ENCODE measurements at places on chromosomes 7 and 10. TPM values are rescaled to one million over a fixed set of nuclear protein-coding genes. Genes with fewer than 3 reads are reported as not detected.

DNA sequence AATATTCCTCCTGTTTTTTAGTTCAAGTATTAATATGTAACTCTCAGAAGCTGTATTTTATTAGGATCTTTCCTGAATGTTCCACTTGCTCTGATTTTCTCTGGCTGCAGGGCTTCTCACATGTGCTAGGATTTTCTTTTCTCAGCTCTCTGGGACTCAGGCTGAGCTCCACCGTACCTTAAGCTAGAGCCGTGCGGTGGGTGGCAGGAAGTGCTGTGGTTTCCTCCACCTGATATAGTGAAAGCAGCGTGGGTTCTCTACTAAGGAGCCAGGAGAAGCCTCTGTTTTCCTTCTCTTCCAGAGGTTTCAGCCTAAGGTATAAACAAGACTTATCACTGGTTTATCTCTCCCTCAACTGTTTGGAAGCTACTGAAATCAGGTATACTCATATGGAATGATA lies 433.6 kb downstream of the NRG3 start:
- DNase-seq = no peak

DNA sequence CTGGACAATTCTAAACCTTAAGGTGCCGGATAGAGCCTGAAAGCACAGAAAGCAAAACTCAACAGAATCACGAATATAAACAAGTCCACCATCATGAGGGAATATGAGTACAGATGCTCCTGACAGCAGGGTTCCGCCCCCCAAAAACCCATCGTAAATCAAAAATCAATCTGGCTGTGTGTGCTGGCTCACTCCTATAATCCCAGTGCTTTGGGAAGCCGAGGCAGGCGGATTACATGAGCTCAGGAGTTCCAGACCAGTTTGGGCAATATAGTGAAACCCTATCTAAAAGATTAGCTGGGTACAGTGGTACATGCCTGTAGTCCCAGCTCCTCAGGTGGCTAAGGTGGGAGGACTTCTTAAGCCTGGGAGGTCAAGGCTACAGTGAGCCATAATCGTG lies 12.2 kb downstream of the BUD31 start:
- DNase-seq = no peak

GRCh38 chr10:86804805-86805204 lies 48.4 kb downstream of the BMPR1A start:
- DNase-seq = no peak

DNA sequence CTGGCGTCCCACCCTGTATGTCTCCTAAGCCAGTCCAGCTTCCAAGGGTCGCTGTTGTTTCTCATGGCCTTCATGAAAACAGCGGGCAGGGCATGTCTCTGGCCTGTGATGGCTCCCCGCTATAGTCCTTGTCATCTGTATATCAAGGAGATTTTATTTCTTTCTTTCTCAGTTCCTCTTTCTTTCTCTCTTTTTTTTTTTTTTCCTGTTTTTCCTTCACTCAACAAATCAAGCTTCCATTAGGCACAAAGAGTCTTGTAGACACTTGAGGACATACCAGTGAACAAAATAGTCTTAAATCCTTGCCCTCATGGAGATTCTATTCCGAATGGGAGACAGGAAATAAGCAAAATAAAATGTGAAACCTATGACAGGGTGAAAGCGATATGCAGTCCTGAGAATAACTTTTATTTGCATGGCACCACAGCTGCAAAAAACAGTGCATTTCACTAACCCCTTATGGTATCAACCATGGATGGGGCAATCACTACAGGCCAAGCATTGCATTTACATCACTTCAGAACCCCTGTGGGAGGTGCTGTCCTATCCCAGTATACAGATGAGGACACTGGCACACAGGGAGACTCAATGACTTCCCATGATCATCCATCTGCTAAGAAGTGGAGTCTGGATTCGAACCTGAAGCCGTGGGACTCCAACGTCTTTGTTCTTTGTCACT lies 50.7 kb downstream of the SYPL1 start:
- no peak for DNase-seq

DNA sequence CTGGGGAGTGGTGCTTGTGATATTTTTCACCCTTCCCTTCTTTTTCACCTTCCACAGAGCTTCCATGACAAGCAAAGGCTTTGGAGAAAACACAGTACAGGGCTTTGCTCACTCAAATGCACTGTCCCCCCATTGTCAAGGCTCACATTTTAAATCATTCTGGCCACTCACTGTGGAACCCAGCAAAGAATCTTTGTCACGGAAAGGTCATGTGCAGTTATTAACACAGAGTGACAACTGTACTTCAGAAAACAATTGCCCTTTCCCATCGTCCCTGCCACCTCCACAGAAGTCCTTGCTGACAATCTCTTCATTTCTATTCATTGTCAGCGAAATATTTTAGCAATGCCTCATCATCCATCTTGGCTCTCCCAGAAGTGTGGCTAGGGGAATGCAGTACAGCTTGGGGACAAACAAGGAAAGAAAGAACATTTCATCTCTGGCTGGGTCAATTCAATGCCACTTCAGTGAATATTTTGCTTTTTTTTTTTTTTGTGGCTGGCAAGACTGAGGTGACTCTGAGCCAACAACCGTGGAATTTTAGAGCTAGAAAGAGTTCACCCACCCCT lies 851.0 kb downstream of the KCNMA1 start:
- DNase-seq = no peak

GRCh38 chr7:151769188-151769821 lies 107.6 kb downstream of the PRKAG2 start:
- DNase-seq = no peak

GRCh38 chr10:103660364-103661197 lies 167.1 kb downstream of the NEURL1 start:
- DNase-seq = no peak

DNA sequence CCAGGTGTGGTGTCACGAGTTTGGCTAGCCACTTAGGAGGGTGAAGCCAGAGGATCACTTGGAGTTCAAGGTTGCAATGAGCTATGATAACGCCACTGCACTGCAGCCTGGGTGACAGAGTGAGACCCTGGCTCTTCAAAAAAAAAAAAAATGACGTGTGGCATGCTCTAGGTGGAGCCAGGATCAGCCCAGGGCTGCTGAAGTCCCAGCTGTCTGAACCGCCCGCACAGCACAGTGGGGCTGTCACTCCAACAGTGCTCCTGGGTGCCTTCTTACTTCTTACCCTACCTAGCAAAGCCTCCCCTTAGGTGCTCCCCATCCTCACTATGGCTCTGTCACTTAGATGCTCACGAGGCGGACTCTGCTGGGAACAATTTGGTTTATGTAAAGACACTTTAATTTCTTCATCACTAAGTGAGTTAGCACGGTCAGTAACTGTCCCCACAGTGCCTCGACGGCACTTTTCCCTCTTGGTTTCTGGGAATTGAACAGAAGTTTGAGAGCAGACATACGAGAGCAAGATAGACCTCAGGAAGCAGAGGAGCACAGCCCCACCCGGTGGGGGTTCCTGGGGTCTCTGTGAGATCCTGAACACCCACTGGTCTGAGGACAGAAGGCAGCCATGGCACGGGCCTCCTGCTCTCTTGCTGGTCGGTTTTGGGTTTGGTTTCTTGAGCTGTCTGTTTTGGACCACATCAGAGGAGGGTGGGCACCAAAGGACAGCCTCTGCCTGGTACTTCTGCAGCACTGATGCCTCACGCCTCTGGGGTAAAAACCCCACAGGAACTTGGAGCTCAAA lies 66.2 kb upstream of the BTBD16 start:
- no peak for DNase-seq

GRCh38 chr7:108328174-108328651 lies 128.0 kb downstream of the NRCAM start:
- no peak for DNase-seq

DNA sequence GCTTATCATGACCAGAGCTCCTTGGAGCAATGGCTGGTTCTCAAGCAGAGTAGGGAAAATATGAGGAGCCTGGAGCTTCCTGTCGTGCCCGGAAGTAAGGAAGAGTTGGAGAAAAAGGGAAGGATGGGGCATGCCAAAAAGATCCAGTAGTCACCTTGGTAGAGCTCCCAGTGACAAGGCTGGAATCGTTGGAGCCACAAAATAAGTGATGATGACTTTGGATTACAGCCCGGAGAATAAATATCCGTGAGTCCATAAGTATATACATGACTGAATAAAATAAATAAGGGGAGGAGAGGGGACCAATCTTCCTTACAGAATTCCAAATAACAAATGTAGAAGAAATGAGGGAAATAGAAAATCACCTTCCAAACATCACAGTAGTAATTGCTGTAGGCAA lies 29.3 kb downstream of the LMTK2 start:
- no peak for DNase-seq

DNA sequence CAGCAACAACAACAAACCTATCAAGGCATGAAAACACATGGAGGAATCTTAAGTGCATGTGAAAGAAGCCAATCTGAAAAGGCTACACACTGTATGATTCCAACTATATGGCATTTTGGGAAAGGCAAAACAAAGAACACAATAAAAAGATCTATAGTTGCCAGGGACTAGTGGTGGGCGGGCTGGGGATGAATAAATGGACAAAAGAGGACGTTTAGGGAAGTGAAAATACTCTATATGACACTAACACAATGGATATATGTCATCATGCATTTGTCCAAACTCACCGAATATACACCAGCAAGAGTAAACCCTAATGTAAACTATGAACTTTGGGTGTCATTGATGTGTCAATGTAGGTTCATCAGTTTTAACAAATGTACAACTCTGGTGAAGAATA lies 89.1 kb downstream of the SEMA3E start:
- DNase-seq = no peak

DNA sequence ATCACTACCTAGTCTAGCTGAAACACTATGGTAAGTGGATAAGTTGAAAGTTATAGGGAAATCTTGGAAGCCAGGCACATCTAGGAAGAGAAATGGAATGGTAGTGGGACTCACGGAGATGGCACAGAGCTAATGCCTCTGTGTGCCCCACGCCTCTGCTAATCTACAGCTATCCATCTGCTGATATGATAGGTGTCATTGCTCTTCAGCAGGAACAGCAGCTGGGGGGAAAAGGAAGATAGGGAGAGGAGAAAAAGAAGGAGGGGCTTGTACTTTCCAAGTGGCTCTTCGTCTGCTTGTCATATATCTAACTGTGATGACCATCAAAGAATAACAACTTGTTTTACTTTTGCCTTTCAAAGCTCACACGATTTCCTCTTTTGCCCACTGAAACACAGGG lies 1199.1 kb upstream of the SORCS1 start:
- no peak for DNase-seq

- DNase-seq = no peak
These were observed 4.4 kb upstream of the LRRN3 start for GRCh38 chr7:111086532-111086931.

GRCh38 chr10:50679149-50679548 lies 55.4 kb upstream of the SGMS1 start:
- DNase-seq = no peak

DNA sequence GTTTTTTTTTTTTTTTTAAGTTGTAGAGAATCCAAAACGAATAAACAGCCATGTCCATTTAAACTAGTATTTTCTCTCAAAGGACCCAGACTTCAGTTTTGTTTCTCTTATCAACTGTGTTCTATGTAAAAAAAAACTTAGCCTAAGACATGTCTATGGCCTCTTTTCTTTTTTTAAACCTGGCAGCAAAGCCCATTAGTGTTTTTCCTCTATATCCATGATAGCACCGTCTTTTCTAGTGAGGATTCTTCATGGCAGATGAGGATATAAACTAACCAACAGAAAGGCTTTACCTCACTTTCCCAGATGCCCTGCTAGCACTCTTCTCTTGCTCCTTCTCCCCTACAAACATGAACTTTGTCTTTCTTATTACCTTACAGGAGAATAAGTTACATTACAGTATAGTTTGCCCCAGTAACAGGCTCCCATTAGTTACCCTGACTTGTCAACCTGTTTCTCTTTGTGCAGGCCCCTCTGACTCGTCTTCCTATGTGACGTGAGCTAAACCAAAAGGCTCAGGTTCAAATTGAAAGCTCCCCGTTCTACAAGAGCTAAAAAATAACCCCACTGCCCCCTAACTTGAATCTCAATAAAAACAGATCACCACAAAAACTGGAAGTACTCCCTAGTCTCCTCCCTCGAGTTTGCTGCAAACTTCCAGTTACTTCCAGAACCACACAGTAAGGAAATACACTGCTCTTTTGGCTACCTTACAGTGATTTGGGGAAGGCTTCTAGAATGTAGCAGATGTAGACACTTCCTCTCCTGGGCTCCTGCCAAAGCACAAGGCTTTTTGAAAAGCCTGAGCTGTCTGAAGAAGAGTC lies 20.1 kb downstream of the P4HA1 start:
- no peak for DNase-seq

DNA sequence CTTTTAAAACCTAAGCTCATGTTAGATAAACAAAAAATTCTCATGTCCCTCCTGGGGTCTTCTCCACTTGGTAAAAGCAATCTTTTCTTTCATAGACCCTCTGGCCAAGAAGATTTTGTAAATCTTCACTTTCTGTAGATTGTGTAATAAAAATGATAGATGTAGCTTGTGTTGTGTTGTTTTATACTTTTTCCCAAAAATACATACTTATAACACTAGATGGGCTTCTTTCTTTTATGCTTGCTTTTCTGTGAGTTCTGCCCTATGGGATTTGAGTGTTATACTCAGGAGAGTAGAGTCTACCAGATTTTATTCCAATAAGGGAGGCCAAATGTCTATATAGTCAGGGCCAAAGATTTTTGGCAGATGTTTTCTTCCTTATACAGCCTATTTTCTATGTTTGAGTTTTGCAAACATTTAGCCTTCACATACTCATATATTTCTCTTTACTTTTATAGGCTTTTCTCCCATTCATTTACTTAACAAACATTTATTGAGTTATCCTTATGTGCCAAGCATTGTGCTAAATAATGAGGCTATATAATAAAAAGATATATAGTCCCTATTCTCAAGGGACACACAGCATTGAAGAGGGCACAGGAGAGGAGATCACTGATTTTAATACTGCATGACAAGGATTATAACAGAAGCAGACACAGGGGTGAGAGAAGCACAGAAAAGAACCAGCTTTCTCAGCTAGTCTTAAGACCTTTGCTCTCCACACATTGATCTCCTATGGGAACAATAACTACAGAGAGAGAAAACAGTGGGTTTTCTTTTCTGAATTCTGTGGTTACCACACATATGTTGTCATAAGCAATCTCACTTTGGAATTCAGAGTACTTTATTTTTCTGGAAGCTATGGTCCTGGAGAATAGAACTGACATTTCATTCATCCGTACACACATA lies 58.0 kb upstream of the PNLIP start:
- no peak for DNase-seq

DNA sequence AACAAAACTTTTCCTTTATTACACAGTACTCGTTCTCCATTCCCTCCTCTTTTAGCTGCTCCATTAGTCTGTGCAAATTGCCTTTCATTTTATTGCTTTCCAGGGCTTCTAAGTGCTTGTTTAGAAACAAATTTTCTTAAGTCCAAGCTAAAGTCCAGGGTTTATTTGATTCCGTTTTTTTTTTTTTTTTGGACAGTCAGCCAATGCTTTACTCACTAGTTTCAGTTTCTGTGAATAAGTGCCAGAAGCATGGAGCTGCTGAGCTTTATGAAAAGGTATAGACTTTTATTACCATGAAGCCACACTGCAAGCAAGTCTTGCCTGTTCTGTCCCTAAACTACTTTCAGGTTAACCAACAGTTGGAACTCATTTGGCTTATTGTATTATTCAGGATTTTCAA lies 455.0 kb downstream of the GFRA1 start:
- no peak for DNase-seq

The NRBF2 gene
- total RNA-seq = 28.7 TPM

The SFTPA1 gene
- not detected for total RNA-seq

The CDHR1 gene
- total RNA-seq = 4.3 TPM

The PNLIPRP1 gene
- not detected for total RNA-seq

The CTAGE4 gene
- total RNA-seq = 4.2 TPM

The ZNF716 gene
- total RNA-seq = not detected

The PRSS2 gene
- total RNA-seq = not detected

The SUGCT gene
- total RNA-seq = 4.0 TPM

The UROS gene
- 82.5 TPM for total RNA-seq

The SPOCK2 gene
- total RNA-seq = 48.8 TPM

The MINDY4 gene
- 5.3 TPM for total RNA-seq

The GPR26 gene
- total RNA-seq = 0.55 TPM

All from kidney epithelial cell (primary cell).